ENCODE measurements at places on chromosomes 2 and 18.

- DNase-seq = no peak
Observed at GRCh38 chr2:164993287-164994016, 38.1 kb upstream of the SLC38A11 start.

DNA sequence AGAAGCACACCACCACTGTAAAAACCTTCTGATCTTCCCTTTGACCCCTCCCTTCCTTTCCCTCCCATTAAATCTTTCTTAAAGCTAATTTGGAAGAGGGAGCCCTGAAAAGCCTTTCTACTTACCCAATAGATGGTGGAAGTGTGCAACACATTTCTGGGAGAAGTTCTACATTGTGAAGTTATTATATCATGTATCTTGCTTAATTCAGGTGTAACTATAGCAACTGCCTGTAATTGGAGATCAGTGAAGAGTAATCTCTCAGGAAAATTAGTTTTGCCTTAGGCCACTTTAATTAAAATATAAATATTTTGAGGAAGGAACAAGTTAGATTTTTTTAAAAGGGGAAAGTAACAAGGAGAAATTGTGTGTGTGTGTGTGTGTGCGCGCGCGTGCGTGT is 266.0 kb downstream of the SH3BP4 start:
- DNase-seq = no peak

DNA sequence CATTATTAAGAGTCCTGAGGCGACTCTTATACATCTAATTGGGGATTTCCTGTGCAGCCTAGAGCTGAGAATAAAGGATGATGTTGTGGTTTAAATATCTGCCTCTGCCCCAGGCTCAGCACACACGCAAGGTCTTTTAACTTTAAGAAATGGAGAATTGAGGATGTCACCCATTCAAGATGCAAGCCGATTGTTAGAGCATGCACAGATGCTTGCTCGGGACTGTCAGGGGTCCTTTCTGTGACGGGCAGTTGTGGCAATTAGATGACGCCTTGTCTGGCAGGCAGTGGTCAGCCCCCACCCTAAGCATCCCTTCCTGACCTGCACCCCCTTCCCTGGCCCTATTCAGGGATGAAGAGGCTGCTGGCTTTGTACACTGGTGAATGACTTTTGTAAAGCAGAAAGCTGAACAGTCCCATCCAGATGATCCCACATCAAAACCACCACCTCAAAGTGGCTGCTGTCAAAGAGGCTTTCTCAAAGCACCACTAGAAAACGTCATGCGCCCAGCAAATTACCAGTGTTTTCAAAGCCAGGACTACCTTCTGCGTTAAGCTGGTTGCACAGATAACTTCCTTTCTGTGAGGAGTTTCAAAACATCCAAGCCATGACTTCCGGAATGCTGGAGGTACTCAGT is 23.7 kb downstream of the FAM178B start:
- DNase-seq = no peak

DNA sequence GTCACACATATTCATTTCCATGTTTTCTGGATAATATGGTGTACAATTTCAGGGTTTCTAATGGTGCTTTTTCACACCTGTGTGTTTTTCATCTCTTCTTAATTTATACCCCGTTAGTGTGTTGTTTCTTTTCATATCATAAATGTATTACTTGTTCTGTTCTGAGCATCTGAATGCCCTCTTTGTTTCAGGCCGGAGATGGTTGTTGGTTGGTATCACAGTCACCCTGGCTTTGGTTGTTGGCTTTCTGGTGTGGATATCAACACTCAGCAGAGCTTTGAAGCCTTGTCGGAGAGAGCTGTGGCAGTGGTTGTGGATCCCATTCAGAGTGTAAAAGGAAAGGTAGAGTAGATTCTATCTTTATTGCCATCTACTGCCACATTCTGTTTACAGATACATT is 45.1 kb upstream of the TBR1 start:
- no peak for DNase-seq

DNA sequence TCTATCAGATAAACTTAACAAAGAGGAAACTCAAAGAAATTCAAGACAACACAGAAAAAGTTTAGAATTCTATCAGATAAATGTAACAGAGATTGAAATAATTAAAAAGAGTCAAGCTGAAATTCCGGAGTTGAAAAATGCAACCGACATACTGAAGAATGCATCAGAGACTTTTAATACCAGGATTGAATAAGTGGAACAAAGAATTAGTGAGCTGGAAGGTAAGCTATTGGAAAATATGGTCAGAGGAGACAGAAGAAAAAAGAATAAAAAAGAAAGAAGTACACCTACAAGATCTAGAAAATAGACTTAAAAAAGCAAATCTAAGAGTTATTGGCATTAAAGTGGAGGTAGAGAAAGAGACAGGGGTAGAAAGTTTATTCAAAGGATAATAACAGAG is 88.0 kb downstream of the ATP8B1 start:
- DNase-seq = no peak

- peak; percentile 91 for DNase-seq
Observed at GRCh38 chr2:111185361-111186022, 64.8 kb downstream of the BCL2L11 start.

DNA sequence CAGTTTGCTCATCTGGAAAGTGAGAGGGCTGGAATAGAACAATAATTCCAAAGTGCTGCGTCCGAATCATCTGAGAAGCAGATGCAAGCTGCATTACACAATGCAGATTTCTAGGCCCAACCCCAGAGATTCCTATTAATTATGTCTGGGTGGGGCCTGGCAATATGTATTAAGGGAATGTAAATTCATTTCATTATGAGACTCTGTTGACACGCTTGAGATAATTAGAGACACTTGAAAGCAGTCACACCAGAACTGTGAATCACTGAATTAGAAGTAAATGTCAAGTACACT is 54.7 kb upstream of the HK2 start:
- no peak for DNase-seq

DNA sequence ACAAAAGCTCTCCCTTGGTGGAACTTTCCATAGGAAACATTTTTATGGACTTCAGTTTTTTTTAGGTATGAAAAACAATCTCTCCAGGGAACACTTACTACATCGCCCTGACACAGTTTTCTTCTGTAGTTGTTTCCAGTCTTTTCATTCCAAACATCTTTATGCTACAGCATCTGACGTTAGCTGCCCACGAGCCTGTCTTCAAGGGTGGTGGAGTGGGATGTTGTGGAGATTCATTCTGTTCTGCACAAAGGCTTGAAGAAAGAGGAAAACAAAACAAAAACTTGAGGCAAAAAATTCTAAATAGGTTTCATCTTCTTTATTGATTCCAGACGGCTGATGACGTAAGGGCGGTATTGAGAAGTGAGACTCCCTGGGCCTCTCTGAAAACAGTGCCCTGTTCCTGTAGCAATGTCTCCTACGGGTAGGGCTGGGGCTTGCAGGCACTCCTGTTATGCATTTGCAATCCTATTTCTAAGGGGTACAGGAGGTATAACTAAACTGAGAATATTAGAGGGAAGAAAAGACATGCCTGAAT is 375.0 kb downstream of the RNF144A start:
- DNase-seq = no peak

- DNase-seq = no peak
Observed at GRCh38 chr2:163877316-163877715, 141.5 kb upstream of the FIGN start.

- no peak for DNase-seq
Observed at GRCh38 chr2:83369601-83370418, 1089.3 kb downstream of the SUCLG1 start.

GRCh38 chr2:174678395-174678794 is 80.8 kb upstream of the WIPF1 start:
- no peak for DNase-seq

GRCh38 chr2:19929226-19929625 is 27.4 kb upstream of the TTC32 start:
- no peak for DNase-seq

- DNase-seq = peak; percentile 44
Observed at GRCh38 chr2:25042321-25043240, 705 bp downstream of the EFR3B start.

DNA sequence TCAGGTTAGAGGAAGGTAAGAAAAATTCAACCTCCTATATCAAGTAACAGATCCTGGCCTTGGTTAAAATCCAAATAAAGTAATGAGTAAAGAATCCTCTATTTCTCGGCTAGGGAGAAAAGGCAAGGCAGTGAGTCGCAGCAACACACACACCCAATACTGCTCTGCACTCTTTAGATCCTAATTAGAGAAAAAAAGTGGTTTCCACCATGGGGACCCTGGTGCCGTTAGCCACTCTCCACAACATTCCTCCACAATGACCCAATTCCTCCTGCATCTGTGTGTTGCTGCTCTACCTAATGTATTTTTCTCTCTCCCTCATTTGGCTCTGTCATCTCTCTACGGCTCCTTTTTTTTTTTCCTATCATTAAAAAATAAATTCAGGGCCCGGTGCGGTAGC is 462.7 kb downstream of the METTL4 start:
- DNase-seq = no peak

DNA sequence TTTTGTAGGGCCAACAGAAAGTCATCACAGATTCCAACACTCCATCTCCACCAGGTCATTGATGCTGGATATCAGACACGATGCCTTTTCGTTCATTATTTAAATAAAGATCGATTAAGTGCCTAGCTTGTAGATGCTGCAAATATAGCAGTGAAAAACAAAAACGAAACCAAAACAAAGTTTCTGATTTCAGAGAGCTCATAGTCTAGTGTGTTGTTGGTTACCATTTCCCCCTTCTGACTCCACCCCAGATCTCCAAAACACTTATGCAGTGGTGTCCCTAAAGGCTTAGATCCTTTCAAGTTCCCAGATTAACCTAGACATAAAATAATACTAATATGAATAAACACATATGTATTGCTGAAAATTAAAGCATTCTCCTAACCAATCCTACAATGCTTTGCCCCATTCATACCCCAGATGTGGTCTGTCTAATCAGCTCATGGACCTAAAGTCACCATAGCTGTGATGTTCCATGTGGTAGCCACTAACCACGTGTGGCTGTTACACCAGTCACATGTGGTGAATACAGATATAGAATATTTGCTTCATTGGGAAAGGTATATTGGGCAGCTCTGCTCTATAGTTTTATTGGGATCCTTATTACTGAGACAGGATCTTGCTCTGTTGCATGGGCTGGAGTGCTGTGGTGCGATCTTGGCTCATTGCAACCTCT is 787.2 kb downstream of the TDRD15 start:
- DNase-seq = no peak

Measured in left colon (tissue), 2 donors.